COR-L47 (cell line): ENCODE measurements at places on chromosomes 3 and 15.

- no peak for DNase-seq
These were observed 239.3 kb downstream of the CPNE4 start for GRCh38 chr3:131795390-131796090.

DNA sequence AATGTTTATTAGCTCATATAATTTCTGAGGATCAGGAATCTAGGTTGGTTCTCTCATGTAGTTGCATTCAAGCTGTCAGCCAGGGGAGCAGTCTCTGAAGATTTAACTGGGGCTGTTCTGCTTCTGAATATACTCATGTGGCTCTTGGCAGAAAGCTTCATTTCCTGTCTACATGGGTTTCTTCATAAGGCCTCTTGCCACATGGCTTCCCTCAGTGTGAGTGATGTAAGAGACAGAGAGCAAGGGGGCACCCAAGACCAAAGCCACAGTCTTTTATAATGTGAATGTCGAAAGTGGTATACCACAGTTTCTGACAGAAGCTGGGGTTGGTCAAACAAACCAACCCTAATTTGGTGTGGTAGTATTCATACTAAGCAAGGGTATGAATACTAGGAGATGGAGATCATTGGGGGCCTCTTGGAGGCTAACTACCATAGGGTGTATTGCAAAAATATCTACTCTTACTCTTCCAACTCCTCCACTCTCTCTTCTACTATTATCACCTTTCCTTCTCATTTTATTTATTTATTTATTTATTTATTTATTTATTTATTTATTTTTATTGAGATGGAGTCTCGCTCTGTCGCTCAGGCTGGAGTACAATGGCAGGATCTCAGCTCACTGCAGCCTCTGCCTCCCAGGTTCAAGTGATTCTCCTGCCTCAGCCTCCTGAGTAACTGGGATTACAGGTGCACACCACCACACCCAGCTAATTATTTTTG is 123.8 kb downstream of the B3GALNT1 start:
- DNase-seq: no peak

DNA sequence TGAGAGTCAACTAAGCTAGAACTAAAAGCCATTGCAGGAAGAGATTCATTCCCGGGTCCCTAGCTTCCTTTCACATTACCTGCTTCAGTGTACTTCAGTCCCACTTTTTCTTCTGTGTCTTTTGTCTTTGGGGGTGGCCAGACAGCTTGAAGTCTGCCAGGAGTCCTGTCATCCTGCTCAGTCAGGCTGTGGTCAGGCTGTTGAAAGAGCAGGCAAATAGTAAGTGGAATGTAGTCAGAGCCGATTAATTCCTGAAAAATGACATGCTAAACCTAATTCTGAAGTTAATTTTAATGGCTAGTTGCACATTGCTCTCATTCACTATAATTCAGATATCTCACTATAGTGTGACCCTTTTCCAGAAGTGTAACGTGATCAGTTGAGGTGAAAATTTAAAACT is 129.6 kb downstream of the FMN1 start:
- DNase-seq: no peak

DNA sequence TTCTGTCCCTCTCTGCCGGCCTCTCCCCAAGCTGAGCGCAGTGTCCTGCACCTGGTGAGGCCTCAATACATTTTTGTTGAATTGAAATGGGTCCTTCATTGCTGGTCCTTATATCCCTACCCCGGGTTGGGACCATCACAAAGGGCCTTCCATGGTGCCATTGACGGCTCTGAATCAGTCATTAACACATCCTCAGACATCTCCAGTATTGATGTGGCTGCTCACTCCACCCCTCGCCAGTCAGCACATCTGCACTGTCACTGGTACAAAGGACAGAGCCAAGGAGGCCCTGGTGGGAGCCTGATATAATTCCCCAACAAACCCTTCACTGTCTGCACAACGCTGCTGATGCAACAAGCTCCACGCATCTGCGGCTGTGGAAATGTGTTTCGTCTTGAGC is 191.6 kb upstream of the TOPAZ1 start:
- DNase-seq: no peak

DNA sequence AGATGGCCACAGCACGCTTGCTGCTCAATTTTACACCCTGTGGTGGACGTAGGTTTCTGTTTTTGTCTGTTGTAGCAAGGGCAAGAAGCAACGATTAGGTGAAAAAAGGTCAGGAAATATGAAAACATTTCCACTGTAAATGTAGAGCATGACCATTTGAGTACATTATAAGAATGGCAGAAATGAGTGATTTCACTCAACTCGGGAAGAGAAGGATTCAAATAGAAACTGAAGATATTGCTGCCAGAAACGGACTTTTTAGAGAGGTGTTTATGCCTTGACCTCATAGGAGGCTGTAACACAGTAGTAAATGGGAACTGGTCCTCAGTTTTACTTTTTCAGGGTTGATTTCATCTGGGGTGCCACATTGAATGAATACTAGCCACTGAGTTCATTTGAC is 33.1 kb upstream of the GASK1A start:
- no peak for DNase-seq

DNA sequence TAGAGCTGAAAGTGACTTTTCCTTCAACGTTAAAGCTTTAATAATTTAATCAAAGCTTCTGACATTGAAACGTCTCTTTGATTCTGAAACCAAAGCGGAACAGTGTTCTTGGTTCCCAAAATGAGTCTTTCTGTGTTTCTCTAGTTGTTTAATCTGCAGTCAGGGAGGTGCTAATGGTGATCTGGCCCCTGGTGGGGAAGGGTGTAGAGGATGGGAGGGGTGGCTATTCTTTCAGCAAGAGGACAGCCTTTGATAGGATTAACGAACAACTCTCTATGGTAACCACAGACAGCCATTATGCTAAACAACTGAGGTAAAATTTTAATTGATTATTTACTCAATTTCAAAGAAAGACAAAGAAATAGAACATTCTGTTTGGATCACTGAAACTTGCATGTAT is 79.9 kb upstream of the CADPS start:
- DNase-seq: no peak

DNA sequence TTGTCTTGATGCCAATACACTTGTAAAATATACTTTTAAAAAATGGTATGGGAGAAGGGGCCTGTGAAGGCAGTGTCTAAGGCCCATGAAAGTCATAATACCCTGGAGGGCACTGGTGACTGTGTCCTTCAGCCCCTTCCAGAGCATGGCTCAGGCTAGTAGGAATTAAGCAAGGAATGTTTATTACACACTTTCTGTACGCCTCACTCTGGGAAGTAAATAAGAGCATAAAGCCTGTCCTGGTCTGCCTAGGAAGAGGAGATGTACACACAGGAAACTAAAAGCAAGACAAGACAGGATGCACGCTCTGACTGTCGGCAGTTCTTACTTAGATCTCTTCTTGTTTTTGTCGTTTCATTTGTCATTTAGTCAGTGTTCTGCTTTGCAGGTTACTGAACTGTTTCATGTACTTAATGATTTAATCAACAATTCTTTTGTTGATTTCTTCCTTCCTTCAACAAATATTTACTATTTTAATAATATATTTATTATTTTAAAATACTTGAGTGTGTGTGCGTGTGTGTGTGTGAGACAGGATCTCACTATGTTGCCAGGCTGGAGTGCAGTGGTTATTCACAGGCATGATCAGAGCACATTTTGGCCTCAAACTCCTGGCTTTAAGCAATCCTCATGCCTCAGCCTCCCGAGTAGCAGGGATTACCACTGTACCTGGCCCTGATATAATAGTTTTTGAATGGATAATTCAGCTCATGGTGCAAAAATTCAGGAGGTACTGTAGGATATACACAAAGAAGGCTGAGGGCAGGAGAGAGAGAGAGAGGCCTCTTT is 9.0 kb upstream of the SMAD6 start:
- no peak for DNase-seq

DNA sequence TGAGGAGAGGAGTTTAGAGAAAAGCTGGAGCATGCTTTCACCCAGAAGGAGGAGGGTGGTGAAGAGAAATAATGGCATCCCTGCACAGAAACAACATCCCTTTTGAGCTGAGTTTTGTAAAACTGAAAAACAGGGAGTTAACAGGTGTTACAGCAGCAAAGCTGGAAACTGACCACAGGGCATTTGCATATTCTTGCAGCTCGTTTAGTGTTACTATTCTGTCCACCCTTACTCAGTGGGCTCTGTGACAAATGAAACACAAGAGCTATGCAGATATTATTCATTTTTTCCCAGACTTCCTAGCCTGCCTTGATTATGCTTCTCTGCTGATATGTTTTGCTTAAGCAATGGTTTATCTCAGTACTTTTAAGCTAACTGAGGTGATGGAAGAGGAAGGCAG is 272.0 kb downstream of the NEK10 start:
- no peak for DNase-seq

GRCh38 chr3:41794748-41795589 is 166.9 kb downstream of the ULK4 start:
- DNase-seq: peak; percentile 1

GRCh38 chr3:51340989-51341636 is 44.0 kb upstream of the MANF start:
- no peak for DNase-seq

DNA sequence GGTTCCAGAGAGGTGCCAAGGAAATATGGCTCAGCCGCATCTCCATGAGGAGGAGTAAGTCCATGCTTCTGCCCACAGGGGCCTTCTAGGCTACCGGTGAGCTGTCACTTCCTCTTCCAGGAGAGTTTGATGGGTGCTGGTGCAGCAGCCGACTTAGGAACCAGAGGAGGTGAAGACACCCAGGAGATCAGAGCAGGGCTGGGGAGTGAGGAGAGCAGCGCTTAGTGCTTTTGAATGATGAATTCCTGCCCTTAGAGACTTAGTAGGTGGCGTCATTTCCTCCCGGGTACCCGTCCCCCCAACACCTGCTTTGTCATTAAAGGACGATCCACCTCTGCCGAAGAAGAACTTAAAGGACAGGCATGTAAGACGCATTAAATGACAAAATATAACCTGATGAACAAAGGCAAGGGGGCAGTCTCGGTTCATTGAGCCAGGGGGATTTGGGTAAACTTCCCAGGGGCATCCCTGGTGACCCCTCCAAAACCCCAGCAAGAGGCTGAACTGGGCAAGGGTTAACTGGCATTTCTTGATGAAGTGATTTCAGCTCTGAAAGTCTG is 67.6 kb downstream of the HES1 start:
- peak; percentile 40 for DNase-seq

GRCh38 chr15:89936051-89936785 is 23.5 kb upstream of the ARPIN start:
- no peak for DNase-seq

GRCh38 chr15:35665896-35666536 is 120.1 kb upstream of the DPH6 start:
- DNase-seq: no peak

DNA sequence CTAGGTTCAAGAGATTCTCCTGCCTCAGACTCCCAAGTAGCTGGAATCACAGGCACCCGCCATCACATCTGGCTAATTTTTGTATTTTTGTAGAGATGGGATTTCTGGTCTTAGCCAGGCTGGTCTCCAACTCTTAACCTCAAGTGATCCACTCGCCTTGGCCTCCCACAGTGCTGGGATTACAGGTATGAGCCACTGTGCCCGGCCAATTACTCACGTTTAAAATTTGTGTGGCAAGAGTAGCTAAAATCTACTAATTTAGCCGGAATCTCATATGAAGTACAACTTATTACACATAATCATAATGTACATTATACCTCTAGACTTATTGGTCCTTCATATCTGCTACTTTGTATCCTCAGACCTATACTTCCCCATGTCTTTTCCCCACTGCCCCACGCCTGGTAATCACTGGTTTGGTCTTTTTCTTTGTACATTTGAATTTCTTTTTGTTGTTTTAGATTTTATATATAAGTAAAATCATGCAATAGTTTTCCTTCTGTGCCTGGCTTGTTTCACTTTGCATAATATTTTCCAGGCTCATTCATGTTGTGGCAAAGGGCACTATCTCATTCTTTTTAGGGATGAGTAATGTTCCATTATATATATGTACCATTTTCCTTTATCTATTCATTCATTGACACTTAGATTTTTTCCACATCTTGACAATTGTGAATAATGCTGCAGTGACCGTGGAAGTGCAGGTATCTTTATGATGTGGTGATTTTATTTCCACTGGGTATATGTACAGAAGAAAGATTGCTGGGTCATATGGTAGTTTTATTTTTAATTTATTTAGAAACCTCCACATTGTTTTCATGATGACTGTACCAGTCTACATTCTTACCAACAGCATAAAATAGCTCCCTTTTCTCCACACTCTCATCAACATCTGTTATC is 605.0 kb upstream of the CBLB start:
- no peak for DNase-seq

GRCh38 chr3:130276203-130276803 is 69.2 kb upstream of the COL6A5 start:
- peak; percentile 12 for DNase-seq

DNA sequence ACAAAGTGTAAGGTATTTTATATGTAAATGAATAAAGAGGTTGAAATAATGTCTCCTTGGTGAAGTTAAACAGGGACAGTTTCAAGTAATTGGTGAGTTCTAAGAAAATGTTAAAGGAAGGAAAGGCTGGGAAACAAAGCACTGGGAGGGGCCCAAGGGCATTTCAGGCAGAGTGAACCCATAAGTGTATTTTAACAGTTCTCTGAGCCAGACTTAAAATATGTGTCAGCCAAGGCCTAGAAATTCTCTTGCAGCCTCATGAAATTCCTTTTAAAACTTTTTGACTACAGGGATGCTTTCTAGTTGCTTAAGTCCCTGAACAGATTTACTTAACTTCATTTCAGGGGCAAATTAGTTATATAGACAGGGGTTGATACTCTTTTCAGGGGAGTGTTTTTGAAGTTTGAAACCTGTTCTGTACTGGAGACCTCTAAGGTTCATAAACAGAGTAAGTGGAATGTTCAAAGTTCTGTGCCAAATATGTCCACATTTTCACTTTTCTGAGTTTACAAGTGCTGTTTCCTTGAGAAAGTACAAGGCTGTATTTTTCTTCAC is 77.6 kb downstream of the GALK2 start:
- no peak for DNase-seq

GRCh38 chr15:39597336-39597735 is 16.5 kb downstream of the THBS1 start:
- DNase-seq: no peak

DNA sequence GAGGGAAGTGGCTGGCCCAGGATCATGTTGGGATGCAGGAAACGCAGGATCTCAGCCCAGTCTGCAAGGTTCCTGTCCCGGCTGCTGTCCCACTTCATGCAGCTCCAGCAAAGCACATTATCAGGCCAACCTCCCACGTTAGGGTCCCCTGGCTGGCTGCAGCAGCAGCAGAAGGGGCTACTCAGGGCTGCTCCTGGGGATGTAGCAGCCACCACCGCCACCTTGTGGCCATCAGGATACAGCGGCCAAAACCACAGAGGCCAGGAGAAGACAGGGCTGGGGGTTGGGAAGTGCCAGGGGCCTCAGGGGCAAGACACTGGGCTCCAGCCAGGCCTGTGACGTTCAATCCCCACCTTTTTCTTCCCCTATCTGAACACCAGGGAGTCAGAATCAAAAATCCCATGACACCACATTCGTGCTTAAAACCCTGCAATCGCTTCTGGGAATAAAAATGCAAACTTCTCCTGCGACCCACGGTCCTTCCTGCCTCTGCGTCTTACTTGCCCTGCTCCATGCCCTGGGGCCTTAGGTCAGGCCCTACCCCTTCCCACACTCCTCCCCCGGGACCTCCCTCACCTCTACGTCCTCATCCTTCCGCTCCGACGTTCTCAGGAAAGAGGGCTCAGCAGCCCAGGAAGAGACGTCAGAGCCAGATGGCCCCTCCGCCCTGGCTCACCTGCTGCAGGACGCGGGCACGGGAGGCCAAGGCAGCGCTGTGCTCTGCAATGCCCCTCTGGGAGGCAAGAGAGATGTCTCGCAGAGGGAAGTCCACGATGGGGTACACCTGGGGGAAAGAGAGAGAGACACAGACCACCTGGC is 21.5 kb downstream of the SSUH2 start:
- peak; percentile 19 for DNase-seq

GRCh38 chr3:164673738-164674137 is 404.6 kb downstream of the SI start:
- DNase-seq: no peak
